ENCODE measurements at places on chromosomes 3 and 15.

DNA sequence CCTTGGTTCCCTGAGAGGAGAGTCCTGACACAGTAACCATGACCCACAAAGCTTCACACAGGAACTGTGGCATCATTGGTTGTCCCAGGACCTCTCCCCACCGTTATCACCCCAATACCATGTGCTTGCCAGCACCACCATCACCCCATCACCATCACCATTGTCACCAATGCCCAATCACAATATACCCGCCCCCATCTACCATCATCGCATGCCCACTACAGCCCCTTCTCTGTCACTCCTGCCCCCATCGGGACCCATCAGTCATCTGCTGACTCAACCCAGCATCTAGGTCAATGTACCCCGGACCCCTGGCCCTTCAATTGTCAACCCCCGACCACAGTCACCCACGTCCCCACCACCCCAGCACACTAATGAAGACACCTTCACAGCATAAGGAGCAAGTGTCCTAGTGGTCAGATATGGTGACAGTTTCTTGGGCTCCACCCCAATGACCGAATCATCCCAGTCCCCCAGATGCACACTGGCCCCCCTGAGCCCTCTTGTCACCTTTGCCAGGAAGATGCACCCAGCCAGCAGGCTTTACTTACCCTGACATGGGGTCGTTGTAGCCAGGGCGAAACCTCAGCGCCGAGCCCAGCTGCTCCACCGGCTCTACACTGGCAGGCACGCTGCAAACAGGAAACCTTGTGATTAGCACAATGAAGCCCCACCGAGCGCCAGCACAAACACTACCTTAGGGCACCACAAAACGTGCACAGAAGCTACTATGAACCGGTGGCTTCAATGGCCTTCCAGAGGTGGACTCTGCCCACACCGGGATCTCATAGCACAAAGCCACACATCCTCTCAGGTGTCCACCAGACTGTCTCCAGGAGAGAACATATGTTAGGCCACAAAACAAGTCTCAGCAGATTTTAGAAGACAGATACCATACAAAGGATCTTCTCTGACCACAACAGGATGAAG, 25.1 kb downstream of the SHISA5 start:
- peak; percentile 68 for DNase-seq

GRCh38 chr3:51673181-51673801, 2.2 kb downstream of the TEX264 start:
- DNase-seq, result no peak

DNA sequence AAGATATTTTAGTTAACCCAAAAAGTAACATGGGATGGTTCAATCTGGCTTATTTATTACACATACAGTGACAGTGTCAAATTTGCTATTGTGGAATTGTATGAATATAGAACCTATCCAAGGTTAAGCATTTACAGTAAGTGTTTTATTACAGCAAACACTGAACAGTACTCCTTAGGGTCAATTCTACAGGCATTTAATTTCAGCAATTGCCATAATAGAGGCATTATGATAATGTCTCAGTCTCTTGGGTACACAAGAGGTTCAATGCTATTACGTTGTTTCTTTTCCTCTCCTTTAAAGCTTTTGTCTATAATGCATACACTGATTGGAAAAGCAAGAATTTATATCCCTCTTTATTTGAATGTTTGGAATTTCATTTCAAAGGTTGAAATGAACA, 275.7 kb upstream of the NAALADL2 start:
- DNase-seq, result no peak

- DNase-seq, result no peak
These were observed 121.1 kb downstream of the CLSTN2 start for GRCh38 chr3:140056047-140056446.

GRCh38 chr3:139558351-139559266, 19.1 kb upstream of the RBP1 start:
- DNase-seq, result no peak

DNA sequence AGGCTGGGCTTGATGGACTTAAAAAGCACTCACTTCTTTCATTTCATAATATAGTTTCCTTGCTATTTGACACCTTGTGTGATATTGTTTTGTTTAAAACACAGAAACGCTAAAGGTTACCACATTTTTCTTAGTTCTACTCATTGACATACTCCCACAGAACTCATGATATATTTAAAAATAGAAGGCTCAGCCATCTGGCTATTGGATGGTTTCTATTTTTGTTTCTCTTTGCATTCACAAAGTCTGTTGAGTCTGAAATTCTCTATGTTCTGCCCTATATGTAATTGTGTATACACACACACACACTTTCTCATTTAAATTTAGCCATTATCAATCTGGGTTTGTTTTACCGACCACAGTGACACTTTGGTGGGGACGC, 128.2 kb downstream of the SOX2 start:
- DNase-seq, result no peak

GRCh38 chr3:51257870-51258269, 127.2 kb upstream of the MANF start:
- DNase-seq, result no peak

DNA sequence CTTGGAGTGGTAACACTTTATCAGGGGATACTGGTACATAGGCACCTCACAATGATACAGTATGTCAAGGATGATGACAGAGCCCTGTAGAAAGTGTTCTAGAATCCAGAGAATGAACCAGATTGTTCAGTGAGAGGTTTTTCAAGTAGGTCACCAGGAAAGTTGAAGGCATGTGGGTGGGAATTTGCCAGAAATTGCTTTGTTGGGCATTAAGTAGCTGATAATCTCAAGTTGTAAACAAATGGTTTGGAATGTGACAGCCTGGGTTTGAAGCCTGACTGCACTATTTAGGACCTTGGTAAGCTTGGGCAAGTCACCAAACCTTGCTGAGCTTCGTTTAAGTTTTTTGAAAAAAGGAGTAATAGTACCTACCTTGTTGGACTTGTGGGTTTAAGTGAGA, 12.5 kb downstream of the SLC35G2 start:
- no peak for DNase-seq

GRCh38 chr15:70079888-70080287, 17.8 kb downstream of the TLE3 start:
- DNase-seq, result no peak

GRCh38 chr3:138417559-138417982, 16.8 kb upstream of the ESYT3 start:
- DNase-seq, result peak; percentile 71

GRCh38 chr15:90879730-90880366, 4.5 kb upstream of the FES start:
- no peak for DNase-seq

DNA sequence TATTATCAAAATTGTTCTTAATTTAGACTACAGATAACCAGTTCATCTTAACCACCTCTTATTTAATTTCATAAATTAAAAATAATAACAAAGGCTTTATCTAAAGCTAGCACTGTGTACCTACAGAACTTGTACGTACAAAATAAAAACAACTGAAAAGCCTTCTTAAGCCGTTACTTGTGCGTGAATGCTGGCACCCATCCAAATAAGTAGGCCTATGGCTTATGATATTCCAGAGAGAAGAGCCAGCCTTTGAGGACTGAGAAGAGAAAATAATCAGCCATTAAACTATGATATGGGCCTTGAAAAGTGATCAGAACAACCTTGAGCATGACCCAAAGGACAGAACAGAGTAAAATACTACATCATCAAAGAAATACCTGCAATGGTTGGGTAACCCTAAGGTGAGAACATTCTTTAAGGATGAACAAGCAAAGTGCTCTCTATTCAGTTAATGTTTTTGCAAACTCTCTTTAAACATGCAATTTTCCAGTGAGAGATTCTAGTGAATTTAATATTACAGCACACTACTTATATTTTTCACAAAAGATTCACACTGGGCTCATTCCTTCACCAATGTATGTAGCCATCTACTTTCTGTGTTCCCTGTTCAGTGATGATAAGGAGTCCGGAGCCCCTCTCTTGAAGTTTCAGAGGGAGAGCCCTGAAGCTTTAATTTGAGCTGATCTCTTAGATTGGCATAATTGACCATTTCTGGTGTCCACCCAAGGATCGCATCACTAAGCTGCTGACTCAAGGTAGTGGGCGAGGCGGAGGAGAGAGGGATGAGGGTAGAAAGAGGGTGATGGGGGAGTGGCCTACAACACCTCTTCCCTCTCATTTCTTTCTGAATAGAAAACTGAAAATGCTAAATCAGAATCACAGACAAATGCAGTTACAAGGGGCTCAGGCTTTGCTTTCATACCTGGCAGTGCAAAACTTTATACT, 7.7 kb upstream of the ACTC1 start:
- no peak for DNase-seq

Data from activated T-cell treated with anti-CD3 and anti-CD28 coated beads, Interleukin-2, amount 50 U/mL, for 24 hours (primary cell).